CD4-positive, alpha-beta T cell treated with Interleukin-1 beta for 1 hour (primary cell): ENCODE measurements at places on chromosomes 5 and 9.

DNA sequence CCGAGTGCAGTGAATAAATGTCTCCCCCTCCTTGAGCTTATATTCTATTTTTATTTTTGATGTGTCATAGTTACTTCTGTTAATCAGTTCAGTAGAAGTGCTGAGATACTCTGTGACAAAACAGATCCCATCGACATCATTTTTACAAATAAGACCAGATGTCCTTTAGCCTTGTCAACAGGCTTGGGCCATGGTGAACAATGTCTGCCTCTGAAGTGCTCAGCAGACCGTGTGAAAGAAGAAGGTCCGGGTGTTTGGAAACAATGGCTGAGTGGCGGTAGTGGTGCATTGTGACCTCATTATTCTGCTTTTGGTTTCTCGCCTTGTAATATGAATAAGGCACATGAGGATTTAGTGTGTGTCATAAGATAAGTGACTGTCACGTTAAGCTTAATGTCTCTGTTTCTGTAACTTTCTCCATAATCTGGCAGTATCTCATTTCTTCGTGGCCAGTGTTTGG lies 71.2 kb downstream of the SYK start:
- no peak for DNase-seq

- no peak for DNase-seq
Measured at GRCh38 chr5:6396836-6397535, 18.6 kb upstream of the MED10 start.

DNA sequence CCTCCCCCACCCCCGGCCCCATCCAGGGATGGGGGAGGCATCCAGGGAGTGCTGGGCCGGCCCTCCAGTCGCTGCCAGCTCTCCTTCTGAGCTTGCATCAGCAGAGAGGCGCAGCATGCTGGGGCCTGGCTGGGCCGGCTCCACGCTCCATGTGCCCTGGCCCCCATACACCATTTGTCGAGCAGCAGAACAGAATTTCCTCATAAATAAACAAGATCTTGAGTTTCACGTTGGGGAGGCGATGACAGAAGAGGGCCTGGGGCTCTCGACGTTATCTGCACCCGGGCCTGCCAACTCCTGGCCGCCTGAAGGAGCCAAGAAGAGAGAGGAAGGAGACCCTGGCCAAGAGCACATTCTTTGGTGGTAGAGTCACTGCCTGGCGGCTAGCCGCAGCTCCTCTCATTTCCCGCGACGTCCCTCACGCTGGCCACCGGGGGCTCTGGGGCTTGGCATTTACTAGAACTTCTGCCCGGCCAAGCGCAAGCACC lies 177.0 kb downstream of the FGF18 start:
- DNase-seq, result no peak

DNA sequence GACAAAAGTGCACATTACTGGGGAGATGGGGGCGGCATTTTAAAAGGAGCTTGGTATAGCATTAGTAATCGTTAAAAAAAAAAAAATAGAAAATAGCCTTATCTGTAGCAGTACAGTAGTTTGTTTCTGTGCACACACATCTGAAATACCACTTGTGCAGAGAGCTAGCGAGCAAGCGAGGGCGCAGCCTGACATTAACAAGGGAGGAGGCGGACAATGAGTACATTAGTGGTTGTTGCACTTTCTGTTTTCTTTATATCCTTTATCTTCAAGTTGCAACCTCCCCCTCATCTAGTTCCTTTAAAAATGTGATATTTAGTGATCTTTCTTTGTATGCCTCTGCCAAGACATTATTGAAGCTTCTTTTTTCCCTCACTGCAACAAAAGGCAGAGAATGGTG lies 880 bp upstream of the PTPDC1 start:
- no peak for DNase-seq

GRCh38 chr9:93670208-93671019 lies 94.0 kb downstream of the PHF2 start:
- DNase-seq, result no peak

DNA sequence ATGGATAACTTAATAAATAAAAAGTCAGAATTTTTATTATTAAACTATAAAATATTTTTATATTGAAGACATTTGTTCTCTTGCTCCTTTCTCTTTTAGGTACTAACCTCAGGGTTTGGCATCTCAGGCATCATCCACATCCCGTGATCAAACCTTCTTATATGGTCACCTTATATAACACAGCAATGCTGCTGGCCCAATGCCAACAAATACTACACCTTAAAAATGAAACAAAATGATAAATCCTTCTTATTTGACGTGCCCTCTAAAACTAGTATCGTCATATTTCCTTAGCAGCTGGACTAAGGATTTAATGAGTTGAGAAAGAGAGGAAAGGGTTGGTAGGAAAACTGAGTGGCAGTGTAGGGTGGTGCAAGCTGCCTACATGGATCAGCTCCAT lies 56.6 kb downstream of the NDUFAF2 start:
- no peak for DNase-seq

GRCh38 chr9:70639853-70640814 lies 225.7 kb upstream of the KLF9 start:
- DNase-seq, result peak; percentile 17

GRCh38 chr9:133320421-133320881 lies 15.5 kb downstream of the SURF6 start:
- DNase-seq, result no peak

GRCh38 chr5:72393052-72393451 lies 72.9 kb downstream of the PTCD2 start:
- DNase-seq, result no peak

DNA sequence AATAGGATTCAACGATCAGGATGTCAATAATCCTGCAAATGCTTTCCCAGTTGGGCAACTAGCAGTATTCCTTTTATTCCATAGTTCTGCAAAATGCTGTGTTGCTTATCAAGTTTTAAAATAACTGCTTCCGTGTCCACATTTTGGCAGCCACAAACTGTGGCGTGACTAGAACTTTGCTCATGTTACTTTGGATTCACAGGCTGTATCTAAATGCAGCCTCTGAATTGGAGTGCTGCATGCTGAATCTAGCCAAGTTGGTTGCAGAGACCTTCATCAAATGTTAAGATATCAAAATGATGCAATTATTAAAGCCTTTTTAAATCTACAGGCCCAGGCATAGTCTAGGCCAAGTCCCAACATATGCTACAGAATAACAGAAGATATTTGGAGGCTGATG lies 249.2 kb downstream of the NR2F1-AS1 start:
- no peak for DNase-seq

GRCh38 chr5:94283093-94283492 lies 335.3 kb downstream of the KIAA0825 start:
- DNase-seq, result no peak

DNA sequence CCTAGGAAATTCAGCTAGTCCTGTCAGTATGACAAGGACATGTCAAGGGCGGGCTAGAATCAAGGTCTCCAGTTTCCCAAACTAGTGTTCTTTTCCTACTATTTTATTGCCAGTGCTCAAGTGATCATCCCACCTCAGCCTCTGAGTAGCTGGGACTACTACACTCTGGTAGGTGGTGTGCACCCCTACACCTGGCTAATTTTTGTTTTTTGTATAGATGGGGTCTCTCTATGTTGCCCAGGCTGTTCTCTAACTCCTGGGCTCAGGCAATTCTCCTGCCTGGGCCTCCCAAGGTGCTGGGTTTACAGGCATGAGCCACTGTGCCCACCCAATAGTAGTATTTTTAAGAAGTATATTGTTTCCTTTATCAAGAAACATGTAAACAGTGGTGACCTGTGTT lies 54.0 kb downstream of the C9orf85 start:
- DNase-seq, result no peak

- DNase-seq, result no peak
Measured at GRCh38 chr9:34363619-34364351, 12.9 kb downstream of the MYORG start.

DNA sequence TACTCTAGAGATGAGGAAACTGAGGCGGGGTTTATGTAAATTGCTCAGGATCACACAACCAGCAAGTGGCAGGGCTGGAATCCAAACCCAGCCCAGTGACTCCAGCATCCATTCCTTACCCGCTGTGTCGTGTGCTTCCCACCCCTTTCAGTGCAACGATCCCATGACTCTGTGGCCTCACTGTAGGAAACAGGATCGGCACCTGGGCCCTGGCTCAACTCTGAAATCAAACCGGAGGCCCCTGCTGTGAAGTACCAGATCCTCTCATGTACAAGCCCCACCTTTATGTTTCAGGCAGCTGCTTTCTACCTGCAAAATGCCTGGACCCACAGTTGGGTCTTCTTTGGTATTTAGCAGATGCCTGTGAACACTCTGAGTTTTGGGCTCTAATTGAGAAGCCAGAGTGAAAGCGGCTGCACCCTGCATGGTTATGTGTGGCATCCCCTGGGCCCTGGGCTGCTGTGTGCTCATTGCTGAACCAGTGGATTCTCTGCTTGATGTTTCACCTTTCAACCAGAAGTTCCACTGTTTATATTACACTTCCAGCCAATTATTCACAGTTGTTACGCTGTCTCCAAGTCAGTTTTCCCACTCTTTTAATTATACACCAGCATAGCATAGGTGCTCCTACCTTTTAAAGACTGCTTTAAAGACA lies 36.7 kb downstream of the ABLIM3 start:
- no peak for DNase-seq

DNA sequence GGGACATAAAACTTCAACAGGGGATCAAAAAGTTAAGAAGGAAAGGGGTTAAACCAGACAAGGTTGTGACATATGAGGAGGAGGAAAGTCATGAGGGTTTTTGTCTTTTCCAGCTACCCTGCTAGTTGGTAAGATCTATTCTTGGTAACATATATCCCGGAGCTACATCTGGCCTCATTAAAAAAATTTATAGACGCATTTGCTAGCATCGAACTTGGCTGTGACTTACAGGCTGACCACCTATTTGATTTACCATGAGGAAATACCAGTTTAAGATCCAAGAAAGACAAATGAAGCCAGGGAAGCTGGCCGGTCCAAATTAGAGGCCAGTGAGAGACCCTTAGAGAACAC lies 87.6 kb upstream of the NIPAL4 start:
- no peak for DNase-seq

GRCh38 chr5:153641183-153641688 lies 150.8 kb downstream of the GRIA1 start:
- no peak for DNase-seq
